ENCODE measurements at places on chromosomes 1 and 21. TPM values are rescaled to one million over a fixed set of nuclear protein-coding genes. Genes with fewer than 3 reads are reported as not detected.

DNA sequence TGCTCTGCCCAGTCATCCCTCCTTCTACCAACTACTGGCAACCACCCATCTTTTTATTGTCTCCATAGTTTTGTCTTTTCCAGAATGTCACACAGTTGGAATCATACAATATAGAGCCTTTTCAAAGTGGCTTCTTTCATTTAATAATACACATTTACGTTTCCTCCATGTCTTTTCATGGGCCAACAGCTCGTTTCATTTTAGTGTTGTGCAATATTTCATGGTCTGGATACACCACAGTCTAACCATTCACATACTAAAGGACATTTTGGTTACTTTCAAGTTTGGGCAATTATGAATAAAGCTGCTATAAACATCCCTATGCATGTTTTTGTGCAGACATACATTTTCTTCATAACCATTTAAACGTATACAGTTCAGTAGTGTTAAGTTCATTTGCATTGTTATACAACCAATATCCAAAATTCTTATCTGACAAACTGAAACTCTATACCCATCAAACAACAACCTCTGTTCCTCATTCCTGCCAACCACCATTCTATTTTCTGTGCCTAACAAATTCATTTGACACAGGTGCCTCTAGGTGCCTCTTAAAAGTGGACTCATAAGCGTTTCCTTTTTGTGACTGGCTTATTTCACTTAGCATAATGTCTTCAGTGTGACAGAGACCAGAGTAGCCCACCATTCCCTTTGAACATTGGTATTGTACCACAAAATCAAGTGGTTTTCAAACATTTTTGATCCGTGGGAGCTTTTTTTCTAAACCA is 138.1 kb downstream of the NR5A2 start:
- no peak for DNase-seq

GRCh38 chr1:39046613-39047210 is 20.6 kb downstream of the NDUFS5 start:
- no peak for DNase-seq

DNA sequence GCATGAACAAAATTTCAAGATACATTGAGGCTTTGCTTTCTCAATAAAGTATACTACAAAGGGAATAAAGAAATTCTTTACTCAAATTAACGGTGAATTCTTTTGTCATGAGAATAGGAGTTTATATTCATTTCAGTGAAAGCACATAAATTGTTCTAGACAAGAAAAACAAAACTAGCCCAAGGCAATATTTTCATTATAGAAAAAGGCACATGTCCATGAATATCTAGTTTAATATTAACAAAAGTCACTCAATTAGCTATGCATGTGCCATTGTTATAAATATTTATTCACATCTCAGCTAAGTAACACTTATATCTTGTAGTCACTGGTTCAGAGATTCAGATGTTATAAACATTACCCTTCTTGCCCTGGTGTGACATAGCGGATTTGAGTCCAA is 369.3 kb downstream of the GPATCH2 start:
- DNase-seq: no peak

- DNase-seq: no peak
Measured at GRCh38 chr1:162701286-162701685, 69.0 kb downstream of the DDR2 start.

Gene SLC35F3
- total RNA-seq: 10.9 TPM

Measured in activated CD4-positive, alpha-beta T cell treated with anti-CD3 and anti-CD28 coated beads, Interleukin-2, amount 10 ng/mL, durations not matched to agents 24 days and 14 days (primary cell).